ENCODE measurements at places on chromosomes 4 and X. TPM values are rescaled to one million over a fixed set of nuclear protein-coding genes. Genes with fewer than 3 reads are reported as not detected.

- peak; percentile 26 for DNase-seq
These were observed 514.2 kb upstream of the DIPK2B start for GRCh38 chrX:45714866-45715265.

GRCh38 chrX:13550346-13550745 is 19.1 kb upstream of the EGFL6 start:
- DNase-seq = no peak

- DNase-seq = no peak
These were observed at the start of gene PSAPL1 for GRCh38 chr4:7434766-7435150. Gene PSAPL1, minus strand, starts transcription at chr4:7434930. Its CDS starts 51 bp downstream, at chr4:7434879.

DNA sequence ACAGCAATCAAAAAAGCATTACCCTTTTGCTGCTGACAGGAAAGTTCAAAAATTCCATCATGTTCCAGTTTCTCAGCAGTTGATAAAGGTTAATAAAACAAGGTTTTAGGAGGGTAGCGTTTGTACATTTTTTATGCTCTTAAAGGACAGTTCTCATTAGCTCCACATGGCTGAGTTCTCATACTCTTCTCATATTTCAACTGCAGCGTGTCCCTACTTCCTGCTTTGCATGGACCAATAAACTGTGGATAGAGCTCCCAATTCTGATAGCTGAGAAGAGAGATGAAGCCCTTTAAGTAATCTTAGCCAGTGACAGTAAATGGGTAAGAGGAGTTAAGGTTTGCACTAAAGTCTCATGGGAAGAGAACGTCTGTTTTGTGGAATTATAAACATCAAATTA is 53.5 kb downstream of the SPANXA2 start:
- no peak for DNase-seq

GRCh38 chr4:59060895-59061294 is 1950.7 kb upstream of the IGFBP7 start:
- peak; percentile 2 for DNase-seq

DNA sequence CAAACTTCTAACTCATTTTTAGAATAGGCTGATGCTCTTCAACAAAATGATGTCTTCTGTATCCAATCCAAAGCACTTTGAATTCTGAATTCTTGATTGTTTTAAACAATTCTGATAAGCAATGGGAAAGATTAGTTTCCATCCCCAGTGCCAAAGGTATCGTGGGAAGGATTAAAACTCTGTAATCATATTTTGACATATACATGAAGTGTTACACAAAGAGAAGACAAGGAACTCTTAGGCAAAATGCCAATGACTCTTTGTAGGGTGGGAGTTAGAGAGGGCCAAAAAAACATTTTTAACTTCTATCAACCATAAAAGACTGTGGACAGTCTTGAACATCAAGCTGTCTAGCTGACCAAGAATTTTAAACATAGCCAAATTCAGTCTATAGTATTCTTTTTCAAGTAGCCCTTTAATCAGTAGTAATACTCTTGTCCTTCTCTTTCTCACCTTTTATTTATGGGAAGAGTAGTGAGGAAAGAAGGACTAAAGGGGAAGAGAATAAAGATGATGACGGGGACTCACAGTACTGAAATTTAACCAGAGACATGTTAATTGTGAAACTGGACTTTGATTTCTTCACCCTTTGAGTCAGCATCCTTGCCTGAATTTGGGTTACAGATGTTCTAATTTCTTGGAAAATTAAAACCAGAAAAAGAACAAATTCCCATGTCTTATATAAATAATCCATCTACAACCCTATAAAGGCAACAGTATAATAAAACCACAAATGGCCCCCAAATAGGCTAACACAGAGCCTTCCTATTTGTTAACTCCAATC is 51.8 kb upstream of the VEGFD start:
- DNase-seq = no peak

The ADAM29 gene
- total RNA-seq = not detected

Data from SK-MEL-5 (cell line).